GM06990 (cell line): ENCODE measurements at places on chromosomes 13 and 19.

DNA sequence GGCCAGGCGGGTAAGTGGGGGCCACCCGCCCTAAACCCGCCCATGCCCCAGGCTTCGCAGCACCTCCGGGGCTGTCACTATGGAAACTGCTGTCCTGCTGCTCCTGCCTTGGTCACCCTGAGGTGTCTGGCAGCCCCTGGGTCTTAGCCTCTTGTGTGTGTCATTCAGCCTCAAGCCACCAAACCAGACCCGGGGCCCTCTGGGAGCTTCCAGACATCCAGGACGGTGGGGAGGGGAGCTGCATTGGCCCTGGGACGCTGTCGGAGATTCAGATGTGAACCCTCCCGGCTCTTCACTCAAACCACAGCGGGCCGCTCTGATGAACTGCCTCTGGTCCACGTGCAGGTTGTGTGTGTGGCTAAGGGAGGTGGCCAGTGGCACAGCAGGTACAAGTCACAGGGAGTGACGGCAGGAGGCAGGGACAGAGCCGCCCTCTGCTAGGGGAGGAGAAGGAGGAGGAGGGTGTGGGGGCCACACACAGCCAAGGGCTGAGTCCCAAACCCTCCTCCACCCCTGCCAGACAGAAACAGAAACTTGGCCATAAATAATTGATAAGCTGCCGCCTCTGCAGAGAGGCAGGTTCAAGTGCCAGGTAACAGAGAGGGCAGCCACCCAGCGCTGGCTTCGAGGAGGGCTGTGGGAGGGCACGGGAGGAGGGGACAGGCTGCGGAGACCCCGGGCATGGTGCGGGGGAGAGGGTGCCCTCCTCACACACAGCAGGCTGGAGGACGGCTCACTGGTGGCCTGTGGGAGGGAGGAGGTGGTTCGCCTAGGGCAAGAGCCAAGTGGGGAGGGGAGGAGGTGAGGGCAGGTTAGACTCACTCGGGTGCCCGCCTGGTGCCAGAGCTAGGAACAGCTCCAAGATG, 8.0 kb downstream of the NANOS3 start:
- no peak for DNase-seq

GRCh38 chr13:106468207-106468606, 67.3 kb downstream of the EFNB2 start:
- DNase-seq = no peak

DNA sequence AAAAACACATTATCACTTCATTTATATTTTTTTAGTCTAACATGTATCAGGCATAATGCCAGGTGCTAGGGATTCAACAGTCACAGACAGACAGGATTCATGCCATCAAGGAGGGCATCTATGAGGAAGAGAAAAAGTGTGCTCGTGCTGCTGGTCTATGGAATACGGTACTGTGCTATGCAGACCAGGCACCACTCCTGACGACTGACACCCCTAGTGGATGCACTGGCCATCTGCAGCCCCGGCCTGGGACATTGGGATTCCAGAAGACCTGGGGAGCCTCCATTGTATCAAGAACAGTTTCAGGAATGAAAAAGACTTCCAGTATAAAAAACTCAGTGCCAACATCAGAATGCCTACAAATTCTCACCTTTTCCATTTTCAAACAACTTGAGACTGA, 94.0 kb downstream of the KLF12 start:
- no peak for DNase-seq

DNA sequence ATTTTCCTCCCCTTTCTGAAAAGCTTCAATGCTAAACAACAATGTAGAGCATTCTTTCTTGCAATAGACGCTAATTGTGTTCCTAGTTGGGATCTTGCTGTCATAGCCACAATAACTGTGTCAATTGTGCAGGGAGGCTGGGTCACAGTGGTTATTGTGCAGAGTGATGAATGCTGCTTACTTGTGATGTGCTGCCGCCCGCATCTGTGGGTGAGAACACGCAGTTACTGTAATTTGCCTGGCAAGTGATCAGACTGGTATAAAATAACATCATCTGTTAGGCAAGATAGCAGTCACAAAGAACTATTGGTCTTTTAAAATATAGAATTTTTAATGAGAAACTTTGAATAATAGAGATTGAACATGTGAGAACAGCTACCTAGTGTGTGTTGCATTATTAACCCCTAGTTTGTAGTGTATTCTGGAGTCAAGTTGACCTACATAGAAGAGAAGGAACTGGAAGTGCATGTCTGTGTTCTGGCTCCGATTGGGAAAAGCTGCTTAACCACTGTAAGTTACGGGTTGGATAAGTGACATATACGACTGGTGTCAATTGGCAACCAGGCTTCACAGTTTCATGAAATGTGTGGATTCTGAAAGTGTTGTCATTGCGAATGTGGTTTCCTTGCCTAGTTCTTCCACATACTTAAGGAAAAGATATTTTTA, 43.6 kb downstream of the SLAIN1 start:
- DNase-seq = no peak

GRCh38 chr19:40331052-40331451, 17.1 kb downstream of the C19orf47 start:
- DNase-seq = no peak
